Stimulated activated CD4-positive, alpha-beta T cell treated with anti-CD3 and anti-CD28 coated beads, Interleukin-1b, Interleukin-23, amount 100 ng/mL, for 1 hour (primary cell): ENCODE measurements at places on chromosomes 13 and 19.

DNA sequence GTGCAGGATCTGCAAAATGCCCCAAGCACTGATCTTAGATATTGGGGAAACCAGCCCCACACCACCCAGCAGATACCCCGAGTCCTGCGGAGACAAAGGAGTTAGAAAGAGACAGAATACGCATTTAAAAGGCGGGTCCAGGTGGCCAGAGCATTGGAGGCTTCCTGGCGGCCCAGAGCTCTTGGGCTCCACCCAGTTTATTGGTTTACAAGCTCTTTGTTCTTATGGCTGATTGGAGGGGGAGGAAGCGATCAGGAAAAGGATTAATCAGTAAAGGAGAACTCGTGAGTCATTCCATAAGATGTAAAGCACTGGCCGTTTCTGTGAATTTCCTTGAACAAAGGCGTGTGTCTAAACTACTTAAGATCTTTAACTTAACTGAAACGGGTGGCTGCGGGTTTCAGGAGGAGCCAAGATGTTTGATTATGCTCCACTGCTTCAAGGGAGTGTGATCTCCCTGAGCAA is 926 bp downstream of the ZNF587 start:
- DNase-seq = no peak

- no peak for DNase-seq
Observed at GRCh38 chr19:6586726-6587092, 4.2 kb downstream of the CD70 start.

GRCh38 chr19:38665219-38665931 is 17.9 kb downstream of the ACTN4 start:
- no peak for DNase-seq

DNA sequence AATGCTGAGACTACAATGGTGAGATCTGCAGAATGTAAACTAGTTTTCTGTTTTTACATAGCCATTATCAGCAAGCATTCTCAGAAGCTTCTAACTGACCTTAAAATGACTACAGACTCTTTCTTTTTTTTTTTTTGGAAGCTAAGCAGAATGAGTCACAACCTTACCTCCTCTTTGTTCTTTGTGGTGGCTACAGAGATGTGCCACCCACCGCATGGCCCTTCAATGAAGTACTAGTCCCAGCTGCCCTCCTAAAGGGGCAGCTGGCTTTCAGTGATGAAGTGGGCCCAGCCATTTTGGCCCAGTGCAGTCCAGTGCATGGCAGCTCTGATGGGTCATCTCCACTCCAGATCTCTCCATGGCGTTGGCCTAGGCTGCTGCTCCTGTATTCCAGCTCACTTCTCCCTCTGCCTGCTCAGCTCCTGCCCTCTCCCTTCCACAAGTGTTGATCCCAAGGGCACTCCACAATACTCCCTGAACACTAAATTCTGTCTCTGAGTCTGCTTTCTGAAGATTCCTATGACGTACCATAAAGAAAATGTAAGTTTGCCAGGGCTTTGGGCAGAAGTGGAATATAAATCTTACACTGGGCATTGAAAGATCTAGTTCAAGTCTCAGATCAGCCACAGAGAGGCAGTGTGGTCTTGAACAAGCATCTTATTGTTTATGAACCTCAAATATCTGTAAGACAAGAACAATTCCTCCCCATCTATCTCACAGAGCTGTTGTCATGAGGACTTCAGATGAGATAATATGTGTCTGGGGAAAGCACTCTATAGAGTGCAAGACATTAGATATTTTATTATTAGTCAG is 85.6 kb downstream of the RXFP2 start:
- DNase-seq = no peak

DNA sequence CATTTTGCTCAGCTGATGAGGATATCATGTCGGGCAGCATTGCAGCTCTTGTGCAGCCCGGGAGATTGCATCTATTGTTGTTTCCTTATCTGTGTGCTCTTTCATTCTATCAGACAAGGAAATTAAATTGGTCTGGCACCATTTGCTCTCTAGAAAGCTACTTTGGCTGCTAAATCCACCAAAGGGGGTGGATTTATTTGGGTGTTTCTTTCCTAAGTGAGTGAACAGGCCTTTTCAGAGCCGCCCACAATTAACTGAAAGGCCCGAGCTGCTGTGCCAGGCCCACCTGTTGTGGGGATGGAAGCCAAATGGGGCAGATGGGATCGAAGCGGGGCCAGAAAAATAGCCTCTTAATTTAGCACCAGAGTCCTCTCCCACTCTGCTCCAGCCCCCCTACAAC is 99.4 kb downstream of the DNAJC15 start:
- DNase-seq = no peak

DNA sequence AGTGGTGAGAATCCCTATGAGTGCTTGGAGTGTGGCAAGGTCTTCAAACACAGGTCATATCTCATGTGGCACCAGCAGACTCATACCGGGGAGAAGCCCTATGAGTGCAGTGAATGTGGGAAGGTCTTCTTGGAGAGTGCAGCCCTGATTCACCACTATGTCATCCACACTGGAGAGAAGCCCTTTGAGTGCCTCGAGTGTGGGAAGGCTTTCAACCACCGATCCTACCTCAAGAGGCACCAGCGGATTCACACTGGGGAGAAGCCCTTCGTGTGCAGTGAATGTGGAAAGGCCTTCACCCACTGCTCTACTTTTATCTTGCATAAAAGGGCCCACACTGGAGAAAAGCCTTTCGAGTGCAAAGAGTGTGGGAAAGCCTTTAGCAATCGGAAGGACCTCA is 18.7 kb upstream of the AURKC start:
- no peak for DNase-seq

GRCh38 chr19:6472713-6473112 is 8.6 kb downstream of the CRB3 start:
- no peak for DNase-seq

DNA sequence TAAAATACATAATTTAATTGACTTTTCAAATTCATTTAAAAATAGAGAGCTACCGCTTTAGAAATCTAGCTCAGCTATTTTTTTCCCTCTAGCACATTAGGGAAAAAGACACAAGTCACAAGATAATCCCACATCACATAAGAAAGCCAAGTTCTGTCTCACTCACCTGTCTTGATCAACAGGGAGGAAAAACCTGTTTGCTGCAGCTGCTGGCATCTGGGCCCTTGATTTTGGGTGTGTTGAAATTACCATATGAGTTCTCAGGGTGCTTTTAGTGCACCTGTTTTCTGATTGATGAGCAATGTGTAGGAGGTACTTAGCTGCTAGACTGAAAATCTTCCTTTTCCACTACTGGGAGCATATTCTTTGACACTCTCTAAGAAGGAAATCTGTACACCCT is 53.8 kb downstream of the ZDHHC20 start:
- no peak for DNase-seq

GRCh38 chr13:98890186-98890585 is 87.7 kb downstream of the DOCK9 start:
- no peak for DNase-seq

DNA sequence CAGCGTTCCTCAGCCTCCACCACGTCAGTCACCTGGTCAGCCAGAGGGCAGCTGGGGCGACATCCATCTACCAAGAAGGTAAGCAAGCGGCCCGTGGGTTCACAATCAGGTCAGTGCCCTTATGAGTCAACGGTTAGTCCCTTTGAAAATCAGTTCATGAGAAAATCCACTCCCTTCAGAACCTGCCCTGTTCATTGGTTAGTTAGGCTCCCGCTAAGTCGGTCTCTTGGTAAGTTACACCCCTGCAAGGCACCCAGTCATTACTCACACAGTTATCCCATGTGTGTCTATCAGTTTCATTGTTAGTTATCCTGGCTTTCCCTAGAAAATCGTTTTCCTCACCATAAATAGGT is 564 bp downstream of the SIGLECL1 start:
- no peak for DNase-seq

DNA sequence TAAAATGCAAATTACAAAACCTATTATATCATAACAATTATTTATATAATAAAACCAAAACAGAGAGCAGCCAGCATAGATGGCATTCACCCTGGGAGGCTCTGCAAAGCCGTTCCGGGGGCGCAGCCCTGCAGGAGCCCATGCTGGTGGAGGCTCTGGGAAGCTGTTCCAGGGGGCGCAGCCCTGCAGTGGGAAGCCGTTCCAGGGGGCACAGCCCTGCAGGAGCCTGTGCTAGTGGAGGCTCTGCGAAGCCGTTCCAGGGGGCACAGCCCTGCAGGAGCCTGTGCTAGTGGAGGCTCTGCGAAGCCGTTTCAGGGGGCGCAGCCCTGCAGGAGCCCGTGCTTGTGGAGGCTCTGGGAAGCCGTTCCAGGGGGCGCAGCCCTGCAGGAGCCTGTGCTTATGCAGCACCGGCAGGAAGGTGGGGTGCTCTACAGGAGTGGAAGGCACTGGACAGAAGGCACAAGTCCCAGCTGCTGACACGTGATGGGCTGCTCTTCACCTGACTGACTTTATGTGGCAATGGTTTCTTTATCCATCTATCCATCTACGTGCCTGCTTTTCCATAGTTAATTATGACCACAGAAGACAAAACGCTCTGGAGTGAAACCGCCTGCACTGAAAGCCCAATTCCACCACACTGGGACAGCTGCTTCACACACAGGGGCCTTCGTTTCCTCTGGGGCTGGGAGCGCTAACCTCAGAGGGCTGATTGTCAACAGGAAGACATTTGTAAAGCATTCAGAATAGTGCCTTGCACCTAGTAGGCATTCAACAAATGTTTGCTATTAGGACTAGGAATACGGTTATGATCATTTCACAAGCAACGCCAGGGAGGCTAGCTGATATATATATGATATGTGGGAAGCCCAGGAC is 23.7 kb downstream of the PCID2 start:
- no peak for DNase-seq

DNA sequence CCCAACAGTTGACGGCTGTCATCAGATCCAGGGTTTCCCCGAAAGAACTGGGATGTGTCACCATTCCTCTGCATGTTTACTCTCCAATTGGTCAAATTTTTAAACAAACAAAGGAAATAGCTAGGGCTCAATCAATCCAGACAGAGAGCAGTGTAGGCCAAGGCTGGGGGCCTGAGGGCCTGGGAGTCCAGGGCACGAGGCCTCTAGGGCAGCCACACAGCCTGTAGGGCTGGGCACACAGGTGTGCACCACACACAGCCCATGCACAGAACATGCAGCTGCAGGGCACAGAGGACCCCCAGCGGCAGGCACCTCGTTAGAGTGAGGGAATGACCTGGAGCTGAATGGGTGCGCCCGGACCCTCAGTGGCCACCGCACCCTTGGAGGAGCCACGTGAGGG is 9.5 kb downstream of the MIER2 start:
- DNase-seq = no peak

DNA sequence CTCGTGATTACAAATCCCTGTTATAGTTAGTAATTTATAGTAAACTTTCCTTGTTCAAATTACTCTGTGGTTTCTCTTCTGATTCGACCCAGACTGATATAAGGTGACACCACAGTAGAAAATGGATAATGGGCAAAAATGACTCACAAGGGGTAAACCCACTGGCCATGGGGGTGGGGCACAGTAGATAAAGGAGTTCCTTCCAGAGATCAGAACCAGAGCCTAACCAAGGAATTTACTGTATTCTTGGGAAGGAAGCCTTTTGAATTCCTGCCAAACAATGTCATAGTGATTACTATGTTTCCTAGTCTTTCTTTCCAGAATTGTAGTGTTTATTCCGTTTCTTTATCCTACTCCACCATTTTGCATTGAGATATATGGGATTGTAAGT is 21.9 kb downstream of the MIR17HG start:
- DNase-seq = no peak

DNA sequence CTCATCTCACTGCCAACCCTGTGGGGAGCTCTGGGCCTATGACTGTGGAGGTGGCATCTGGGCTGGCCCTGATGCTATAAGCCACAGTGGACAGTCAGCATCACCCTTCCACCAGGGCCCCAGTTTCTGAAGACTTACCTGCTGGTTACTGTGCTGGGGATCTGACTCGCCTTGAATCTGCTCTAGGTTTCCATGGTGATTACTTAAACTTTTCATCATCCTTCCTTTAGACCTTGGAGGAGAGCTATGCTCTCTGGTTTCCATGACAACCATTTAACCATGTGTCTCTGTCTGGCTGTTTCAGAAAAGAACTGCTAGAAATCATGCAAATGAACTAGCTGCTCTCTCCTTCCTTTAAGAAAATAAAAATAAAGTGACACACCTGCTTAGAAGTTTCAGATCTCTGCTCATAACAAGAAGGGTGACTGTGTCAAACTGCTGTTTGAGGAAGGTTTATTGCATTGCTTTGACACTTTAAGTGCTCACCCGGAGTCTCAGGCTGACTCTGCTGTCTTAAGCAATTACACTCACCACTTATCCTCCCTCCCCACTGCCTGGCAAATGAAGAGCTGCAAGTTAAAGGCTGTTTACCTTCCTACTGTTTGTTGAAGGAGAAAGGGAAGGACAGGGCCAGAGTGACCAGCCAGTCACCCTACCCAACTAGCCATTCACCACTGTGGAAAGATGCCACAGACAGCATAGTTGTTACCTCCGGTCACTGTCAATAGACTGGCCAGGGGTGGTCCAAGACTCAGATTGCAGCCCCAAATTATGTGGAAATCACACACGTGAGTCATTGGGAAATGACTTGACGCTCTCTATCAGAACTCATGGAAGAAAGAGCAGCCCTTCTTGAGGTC is 87.6 kb downstream of the HSPH1 start:
- no peak for DNase-seq

- DNase-seq = peak; percentile 55
Observed at GRCh38 chr19:56252699-56253422, 19.7 kb upstream of the EDDM13 start.

- no peak for DNase-seq
Observed at GRCh38 chr13:47036294-47037008, 139.6 kb upstream of the HTR2A start.

GRCh38 chr19:30966486-30966885 is 382.8 kb downstream of the TSHZ3 start:
- DNase-seq = no peak

DNA sequence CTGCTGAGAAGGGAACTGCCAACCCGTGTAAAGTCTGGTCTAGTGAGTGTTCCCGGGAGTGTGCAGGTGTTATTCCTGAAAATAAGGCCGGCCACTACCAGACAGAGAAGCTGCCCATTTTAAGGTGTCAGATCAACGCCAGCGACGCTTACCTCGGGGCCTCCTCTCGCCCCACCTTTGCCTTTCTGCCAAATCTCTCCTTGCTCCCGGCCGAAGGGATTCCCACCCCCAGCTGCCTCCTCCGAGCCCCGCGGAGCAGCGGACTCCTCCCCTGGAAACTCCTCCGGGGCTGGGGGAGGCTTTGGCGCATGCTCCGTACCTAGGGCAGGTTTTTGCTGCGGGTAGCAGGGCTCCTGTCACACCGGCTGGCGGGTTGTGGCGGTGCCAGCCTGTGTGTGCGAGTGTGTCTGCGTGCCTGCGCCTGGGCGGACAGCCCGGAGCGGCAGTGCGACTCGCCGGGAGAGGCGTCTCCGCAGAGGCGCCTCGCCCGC is at the start of gene HS6ST3:
TSS of gene HS6ST3 (plus strand) at position 359 of the 491 bp plus-strand sequence.
- DNase-seq = no peak

- DNase-seq = no peak
Observed at GRCh38 chr19:41083516-41083915, 4.7 kb upstream of the CYP2A13 start.

GRCh38 chr13:34634448-34634847 is 307.6 kb upstream of the NBEA start:
- no peak for DNase-seq
